ENCODE measurements at places on chromosomes 11 and 22.

GRCh38 chr11:111162305-111162704, 83.2 kb upstream of the POU2AF2 start:
- no peak for DNase-seq

- DNase-seq, result no peak
These were observed 13.4 kb upstream of the P2RY2 start for GRCh38 chr11:73204711-73205121.

GRCh38 chr11:58577555-58578135, 1.2 kb upstream of the ZFP91 start:
- DNase-seq, result no peak

- no peak for DNase-seq
These were observed 3.5 kb downstream of the ZP1 start for GRCh38 chr11:60870733-60871377.

- DNase-seq, result no peak
These were observed at the start of gene CECR2 for GRCh38 chr22:17369439-17370025. CECR2 (plus strand) TSS chr22:17369460; CDS start chr22:17369784, 324 bp downstream.

- no peak for DNase-seq
These were observed 296.7 kb upstream of the SYN3 start for GRCh38 chr22:33354928-33355327.

GRCh38 chr22:34017205-34017604, 96.9 kb upstream of the LARGE1 start:
- no peak for DNase-seq

- DNase-seq, result no peak
These were observed 29.7 kb upstream of the TEF start for GRCh38 chr22:41352058-41352457.

GRCh38 chr11:111978028-111978771, 41.1 kb downstream of the DIXDC1 start:
- no peak for DNase-seq

DNA sequence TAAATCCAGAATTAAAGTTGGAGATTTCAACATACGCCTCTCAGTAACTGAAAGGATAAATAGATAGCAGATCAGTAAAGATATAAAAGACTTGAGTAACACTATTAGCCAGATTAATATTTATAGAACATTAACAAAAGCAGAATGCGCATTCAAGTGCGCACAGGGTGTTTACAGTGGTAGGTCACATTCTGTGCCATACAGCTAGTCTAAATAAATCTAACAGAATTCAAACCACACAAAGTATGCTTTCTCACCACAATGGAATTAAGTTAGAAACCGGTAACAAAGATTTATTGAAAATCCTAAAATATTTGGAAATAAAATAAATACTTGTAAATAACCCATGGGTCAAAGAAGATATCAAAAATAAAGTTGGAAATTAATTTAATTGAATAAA, 341.0 kb downstream of the DYNC2H1 start:
- DNase-seq, result no peak

- no peak for DNase-seq
These were observed 246.4 kb upstream of the BLID start for GRCh38 chr11:122362381-122362780.

DNA sequence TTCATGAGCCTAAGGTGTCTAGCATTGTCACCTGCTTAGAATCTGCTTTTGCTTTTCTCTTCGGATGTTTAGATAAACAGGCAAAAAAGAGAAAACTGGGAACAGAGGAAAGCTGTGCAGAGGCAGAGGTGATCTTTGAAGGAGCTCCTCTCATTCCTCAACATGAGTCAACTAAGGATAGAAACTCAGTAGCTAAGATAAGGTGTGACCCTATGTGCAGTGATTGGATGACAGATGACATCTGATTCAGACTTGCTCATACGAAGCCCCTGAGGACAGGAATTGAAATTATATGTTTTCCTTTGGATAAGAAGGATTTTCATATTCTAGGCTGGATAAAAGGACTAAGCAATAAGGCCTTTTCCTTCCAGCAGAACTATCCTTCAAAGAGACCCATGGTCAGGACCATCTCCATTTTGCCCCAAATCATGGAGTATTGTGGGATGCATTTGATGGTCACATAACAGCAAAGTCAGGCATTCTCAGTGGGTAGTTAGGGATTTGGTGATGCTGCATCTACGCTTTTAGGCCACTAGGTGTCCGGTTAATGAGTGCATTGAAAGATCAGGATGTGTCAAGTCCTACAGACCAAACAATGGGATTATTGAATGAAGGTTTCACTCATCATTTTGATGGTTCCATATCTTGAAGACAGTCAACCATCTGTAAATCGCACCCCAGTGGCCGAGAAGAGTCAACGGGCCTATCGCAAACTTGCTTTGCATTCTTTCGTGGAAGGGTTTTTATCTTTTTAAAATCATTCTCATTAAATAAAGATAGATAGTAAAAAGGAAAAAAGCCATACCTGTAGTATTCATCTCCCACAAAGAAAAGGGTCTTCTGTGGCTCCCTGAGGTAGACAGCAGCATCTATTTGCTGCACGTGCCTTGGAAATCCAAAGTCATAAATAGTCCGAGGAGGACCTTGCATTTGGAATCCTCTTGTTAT, 32.2 kb downstream of the MMP20 start:
- DNase-seq, result no peak

DNA sequence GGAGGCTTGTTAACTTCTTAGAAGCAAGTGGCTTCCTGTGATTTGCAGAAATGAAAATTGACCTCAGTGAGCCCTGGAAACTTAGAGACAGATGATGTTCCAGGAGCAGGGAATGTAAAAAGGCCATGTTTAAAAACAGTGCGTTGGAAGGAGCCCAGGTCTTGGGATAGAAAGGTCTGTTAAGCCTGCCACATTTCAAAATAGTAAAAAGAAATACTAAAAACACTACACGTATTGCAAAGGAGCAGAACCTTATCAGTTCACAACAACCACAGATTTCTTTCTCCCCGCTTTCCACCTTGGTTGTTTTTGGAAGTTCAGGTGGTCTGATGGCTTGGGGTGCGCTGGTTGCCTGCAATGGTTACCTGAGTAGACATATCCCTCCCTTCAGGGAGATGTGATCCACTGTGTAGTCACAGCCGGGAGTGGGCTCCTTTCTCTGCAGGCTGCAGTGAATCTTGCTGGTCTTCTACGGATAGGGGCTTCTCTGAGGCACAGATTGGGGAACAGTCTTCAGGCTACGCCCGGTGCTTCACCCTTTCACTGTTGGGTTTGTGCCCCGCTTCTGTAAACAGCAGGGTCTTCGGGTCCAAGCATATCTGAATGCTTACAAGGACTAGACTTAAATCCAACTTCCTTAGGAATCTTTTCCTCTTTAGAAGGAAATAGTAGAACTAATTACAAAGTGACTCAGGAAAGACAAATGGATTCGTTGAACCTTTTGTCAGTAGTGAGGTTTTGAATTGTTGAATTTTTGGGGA, 1.9 kb downstream of the TEAD1 start:
- DNase-seq, result no peak

DNA sequence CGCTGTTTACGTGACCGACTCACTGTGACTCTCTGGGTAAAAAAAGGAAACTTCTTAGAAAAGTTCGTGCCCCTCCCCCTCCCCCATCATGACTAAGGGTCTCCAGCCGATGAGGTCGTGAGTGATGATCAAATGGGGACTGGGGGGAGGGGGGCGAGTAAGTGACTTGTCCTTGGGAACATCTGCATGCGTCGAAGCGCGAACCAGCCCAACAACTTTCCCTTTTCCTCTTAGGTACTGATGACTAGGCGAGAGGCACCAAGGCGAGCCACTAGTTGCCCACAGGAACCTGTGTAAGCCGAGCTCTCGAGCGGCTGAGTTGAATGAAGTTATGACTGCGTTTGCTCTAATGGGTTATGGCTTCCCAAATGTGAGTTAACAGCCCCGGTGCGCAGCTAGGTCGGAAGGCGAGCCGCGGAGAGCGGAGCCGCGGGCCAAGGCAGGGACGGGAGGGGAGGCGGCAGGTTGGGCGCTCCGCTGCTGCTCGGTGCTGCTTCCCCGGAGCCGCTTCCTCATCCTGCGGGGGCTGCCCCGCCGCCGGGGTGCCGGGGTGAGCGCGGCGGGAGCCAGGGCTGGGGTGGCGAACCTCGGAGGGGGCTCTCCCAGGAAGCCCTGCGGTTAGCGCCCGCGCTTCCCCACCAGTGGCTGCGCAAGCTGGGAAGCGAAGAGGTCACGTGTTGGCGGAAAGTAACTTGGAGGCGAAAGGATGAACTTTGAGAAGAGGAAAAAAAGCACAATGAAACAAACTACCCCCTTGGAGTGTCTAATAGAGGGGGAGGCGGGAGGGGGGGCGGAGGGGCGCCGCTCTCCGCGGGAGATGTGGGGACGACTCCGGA, 22.1 kb upstream of the BDNF start:
- no peak for DNase-seq

- no peak for DNase-seq
These were observed 234.5 kb upstream of the B3GAT1 start for GRCh38 chr11:134646561-134646960.

- no peak for DNase-seq
These were observed 2.5 kb upstream of the OR51G1 start for GRCh38 chr11:4926608-4927007.

- no peak for DNase-seq
These were observed 86.6 kb downstream of the DDX10 start for GRCh38 chr11:108751444-108751843.

GRCh38 chr11:20861322-20861721, 191.9 kb downstream of the NELL1 start:
- DNase-seq, result no peak

GRCh38 chr22:18905540-18906409, at the start of gene DGCR6:
DGCR6 (plus strand) TSS chr22:18906320; CDS start chr22:18906375, 55 bp downstream.
- no peak for DNase-seq

GRCh38 chr11:9057007-9057406, 34.4 kb downstream of the SCUBE2 start:
- DNase-seq, result no peak

GRCh38 chr11:9771071-9771511, 107.2 kb downstream of the SWAP70 start:
- DNase-seq, result no peak

DNA sequence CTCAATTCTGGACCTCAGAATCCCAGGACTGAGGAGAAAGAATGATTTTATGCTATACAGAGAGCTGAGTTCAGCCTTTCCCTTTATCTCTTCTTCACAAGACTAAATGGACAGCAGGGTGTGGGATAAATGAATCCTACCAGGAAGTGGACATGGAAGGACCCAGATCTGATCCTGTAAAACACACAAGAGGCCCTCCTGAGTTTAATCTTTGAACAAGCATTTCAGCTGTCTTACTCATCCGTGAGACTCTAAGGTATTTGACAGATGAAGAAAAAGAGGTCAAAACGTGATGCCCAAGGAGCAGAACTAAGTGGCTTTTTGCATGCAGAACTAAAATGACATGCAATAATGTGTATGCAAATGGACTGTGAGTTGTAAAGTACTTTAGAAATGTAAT, 511.3 kb downstream of the DLG2 start:
- DNase-seq, result no peak

DNA sequence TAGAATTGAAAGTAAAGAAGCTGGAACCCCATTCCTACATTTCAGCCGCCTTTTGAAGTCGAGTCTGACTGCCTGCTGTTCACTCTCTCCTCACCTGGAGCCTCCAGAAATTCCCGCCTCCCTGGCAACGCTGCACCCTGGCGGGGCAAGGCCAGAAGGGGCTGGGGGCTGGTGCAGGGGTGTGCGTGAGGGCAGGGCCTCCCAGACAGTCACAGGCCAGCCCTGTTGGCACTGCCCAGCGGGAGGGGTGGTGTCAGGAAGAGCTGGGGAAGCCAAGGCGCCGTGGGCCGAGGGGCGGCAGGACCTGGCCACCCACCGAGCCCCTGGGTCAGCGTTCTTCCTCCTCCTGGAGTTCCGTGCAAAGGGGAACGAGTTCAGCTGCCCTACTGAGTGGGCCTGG, 123.2 kb downstream of the KCNQ1OT1 start:
- DNase-seq, result no peak

GRCh38 chr11:80379620-80380278, 938.9 kb upstream of the TENM4 start:
- no peak for DNase-seq

- DNase-seq, result no peak
These were observed 86.5 kb downstream of the ANO3 start for GRCh38 chr11:26418386-26418912.

DNA sequence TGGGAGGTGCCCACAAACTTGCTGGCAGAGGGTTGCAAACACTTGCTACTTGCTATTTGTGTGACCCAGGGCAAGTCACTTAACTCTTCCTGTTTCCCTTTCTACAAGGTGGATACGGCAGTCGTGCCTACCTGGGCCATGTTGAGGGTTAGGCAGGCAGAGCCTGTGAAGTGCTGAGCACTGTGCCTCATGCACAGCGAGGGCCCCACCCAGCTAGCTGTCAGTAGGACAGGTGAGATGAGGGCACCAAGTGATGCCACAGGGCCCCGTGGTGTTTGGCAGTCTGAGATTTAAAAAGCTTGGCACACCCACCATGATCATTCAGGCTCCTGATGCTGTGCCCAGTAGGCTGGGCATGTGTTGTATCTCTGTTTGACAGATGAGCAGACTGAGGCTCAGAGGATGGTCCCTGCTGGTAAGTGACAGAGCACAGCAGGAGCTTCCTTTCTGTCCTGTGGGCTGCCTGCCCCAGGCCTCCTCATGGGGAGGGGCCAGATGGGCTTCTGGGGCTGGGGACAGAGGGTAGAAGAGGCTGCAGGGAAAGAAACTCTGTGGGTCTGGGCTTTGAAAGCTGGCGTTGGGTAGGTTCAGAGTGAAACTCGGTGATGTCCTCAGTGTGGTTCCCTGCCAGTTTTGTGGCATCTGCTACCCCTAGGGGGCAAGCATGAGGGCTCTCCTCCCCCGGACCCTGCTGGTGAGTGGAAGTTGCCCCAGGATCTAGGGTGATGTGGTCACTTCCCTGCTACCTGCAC, 59.3 kb downstream of the TSPAN18 start:
- DNase-seq, result no peak

- DNase-seq, result no peak
These were observed 35.0 kb upstream of the OR6M1 start for GRCh38 chr11:123841174-123841573.

DNA sequence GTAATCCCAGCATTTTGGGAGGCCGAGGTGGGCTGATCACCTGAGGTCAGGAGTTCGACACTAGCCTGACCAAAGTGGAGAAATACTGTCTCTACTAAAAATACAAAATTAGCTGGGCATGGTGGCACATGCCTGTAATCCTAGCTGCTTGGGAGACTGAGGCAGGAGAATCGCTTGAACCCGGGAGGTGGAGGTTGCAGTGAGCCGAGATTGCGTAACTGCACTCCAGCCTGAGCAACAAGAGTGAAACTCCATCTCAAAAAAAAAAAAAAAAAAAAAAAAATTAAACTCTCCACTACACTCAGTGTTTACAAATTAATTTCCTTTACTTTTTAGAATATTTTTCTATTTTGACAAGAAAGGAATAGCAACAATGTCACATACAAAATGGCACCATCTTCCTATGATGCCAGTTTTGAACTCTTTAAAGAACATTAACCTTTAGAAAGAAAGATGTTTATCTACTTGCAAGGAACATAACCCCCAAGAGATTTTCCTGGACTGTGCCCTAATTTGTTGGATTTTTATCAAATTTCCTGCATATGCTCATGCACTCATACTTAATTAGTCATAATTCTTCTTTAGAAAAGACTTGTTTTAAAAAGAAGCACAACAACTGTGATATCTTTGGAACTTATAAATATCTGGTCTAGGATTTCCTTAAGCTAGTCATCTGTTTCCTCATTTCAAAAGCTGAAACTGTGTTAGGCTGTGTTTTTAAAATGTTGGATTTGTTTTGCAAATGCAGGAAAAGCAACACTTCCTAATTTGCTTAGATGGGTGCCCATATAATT, 22.6 kb upstream of the HIPK3 start:
- no peak for DNase-seq
